ENCODE measurements at places on chromosomes 4 and X.
A peak's percentile ranks its signal among the peaks of the same experiment; 100 is the strongest.

- DNase-seq = no peak
Observed at GRCh38 chr4:160347197-160347596, 1244.3 kb downstream of the RAPGEF2 start.

GRCh38 chrX:7085879-7086278 is 61.6 kb upstream of the STS start:
- no peak for DNase-seq

GRCh38 chrX:107826238-107827029 is 768 bp downstream of the MID2 start:
- peak; percentile 27 for DNase-seq

GRCh38 chrX:15350329-15350996 is 15.1 kb upstream of the PIGA start:
- no peak for DNase-seq

GRCh38 chrX:39808471-39808917 is 289.3 kb downstream of the BCOR start:
- no peak for DNase-seq

- DNase-seq = no peak
Observed at GRCh38 chr4:7124689-7125442, 57.0 kb upstream of the GRPEL1 start.

- no peak for DNase-seq
Observed at GRCh38 chr4:16079046-16079445, 4.8 kb downstream of the PROM1 start.

- DNase-seq = no peak
Observed at GRCh38 chr4:6806924-6807626, 24.5 kb downstream of the KIAA0232 start.
